ENCODE measurements at places on chromosomes 2 and 18. TPM values are rescaled to one million over a fixed set of nuclear protein-coding genes. Genes with fewer than 3 reads are reported as not detected.

NPAS2 gene
- total RNA-seq = 3.6 TPM

CAB39 gene
- total RNA-seq = 72.3 TPM

MSH2 gene
- 19.7 TPM for total RNA-seq

RGPD4 gene
- total RNA-seq = not detected

FEZ2 gene
- total RNA-seq = 64.7 TPM

TFPI gene
- total RNA-seq = 111 TPM

TMBIM1 gene
- total RNA-seq = 235 TPM

FOXD4L1 gene
- 0.17 TPM for total RNA-seq

CEP192 gene
- total RNA-seq = 32.7 TPM

GALR1 gene
- total RNA-seq = not detected

WDR7 gene
- 19.0 TPM for total RNA-seq

KCNG2 gene
- 6.4 TPM for total RNA-seq

DNA sequence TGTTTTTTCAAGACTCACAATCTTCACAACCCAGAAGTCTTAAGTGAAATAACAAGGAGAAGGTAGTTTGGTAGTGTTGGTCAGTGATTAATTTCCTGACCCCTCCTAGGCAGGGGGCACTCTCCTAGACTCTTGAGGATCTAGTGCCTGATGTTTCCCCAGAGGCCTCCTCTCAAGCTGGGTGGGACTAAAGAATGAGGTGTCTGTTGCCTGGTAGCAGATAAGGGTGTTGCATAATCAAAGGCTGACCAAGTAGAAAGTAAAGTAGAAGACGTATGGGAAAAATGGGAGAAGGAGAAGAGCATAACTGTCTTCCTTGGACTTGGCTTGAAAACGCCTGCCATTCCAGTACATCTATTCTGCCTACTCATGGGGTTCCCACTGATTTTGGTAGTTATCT is 37.8 kb downstream of the VIT start:
- DNase-seq = peak; percentile 15

GRCh38 chr18:23871410-23871809 is 143.1 kb upstream of the TTC39C start:
- peak; percentile 64 for DNase-seq

DNA sequence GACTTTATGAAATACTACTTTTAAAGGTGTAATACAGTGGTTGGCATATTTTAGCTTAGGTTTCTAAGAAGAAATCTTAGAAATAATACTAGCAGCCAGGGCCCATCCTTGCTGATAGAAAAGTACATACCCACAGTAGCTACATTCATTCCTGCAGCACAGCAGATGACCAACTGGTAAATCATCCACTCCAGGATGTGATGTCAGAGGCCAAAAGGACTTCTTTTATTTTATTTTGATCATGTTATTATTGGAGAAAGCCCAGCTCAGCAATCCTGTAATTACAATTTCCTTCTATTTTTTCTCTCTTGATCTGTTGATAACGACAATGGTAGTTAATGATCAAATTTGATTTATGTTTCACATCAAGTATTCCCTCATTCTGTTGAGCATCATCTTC is 18.0 kb upstream of the TTN start:
- DNase-seq = peak; percentile 55

DNA sequence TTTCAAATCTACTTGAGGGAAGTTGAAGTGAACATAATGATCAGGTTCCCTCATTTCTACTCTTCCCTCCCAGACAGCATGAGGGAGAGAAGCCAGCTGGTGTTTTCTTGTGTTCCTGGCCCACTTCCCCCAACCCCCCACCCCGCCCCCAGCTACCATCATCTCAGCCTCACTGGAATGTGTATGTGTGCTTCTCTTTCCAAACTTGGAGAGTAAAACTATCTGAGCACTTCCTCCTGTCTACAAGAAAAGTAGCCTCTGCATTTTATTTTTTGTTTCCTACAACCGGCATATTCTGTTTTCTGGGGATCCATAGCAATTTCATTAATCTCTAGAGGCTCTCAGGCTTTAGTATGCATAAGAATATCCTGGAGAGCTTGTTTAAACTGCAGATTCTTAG is 53.6 kb upstream of the GRHL1 start:
- peak; percentile 61 for DNase-seq

DNA sequence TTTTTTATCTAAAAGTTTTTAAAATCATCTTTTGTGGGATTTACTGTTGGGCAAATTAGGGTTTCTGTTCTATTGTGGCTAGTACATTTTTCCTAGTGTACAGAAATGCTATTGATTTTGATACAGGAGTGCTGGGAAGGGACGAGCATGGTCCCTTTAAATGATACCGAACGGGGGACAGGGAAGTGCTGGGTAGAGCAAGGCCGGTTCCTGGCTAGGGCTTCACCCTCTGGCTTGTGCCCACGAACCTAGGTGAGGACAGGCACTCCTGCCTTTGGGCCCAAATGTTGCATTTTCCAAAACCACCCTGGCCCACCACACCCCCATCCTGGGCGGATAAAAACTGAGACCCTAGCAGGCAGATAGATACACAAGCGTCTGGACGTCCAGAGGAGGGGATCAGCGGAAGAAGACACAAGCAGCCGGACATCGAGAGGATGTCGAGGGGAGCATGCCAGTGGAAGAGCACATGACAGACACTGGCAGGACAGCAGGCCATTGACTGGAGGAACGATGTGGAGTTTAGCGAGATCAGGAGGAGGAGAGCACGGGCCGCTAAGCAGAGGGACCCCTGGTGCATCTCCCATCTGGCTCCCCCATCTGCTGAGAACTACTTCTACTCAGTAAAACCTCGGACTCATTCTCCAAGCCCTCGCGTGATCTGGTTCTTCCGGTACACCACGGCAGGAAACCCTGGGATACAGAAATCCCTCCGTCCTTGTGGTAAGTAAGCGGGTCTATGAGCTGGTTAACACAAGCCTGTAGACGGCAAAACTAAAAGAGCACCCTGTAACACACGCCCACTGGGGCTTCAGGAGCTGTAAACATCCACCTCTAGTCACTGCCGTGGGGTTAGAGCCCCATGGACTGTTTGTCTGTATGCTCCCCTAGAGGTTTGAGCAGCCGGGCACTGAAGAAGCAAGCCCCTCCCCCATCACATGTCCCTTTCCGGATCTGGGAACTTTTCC is 13.5 kb upstream of the CALCRL start:
- no peak for DNase-seq

GRCh38 chr2:236045251-236046235 is 122.6 kb downstream of the GBX2 start:
- DNase-seq = no peak

- no peak for DNase-seq
Measured at GRCh38 chr2:34601561-34601960, 1002.5 kb upstream of the FAM98A start.

- no peak for DNase-seq
Measured at GRCh38 chr18:23998018-23998417, 16.5 kb upstream of the TTC39C start.

GRCh38 chr18:36485772-36486171 is 188.3 kb downstream of the FHOD3 start:
- DNase-seq = no peak

GRCh38 chr2:179263446-179264367 is 925 bp downstream of the SESTD1 start:
- peak; percentile 57 for DNase-seq

GRCh38 chr2:189517847-189518535 is 62.6 kb downstream of the SLC40A1 start:
- DNase-seq = peak; percentile 70

DNA sequence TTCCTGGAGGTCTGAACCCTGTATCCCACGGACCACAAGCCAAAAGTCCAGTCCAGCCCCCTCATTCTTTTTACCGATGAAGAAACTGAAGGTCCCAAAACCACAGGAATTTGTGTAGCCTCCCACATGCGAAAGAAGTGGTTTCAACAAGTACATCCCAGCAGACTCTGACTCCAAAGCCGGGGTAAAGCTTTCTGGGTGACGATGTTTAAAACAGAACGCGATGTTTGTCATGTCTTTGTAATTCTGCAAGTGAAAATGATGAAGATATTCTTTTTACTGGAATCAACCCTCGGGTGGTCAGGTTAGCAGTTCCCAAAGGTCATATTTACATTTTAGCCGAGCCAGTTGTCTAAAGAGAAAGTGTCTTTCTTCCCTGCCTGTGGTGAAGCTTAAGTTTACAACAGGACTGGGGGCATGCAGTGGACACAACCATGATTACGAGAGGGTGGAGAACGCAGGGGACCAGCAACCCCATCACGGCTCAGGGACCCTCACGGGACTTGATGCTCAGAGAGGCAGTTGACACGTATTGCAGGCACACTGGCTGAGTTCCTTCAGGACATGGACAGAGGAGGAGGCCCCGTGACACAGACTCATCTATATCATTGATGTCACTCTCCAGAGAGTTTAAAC is 17.8 kb upstream of the TMEM131 start:
- DNase-seq = peak; percentile 89

- DNase-seq = no peak
Measured at GRCh38 chr2:28650266-28650584, 101.4 kb upstream of the PPP1CB start.

- DNase-seq = no peak
Measured at GRCh38 chr2:4417771-4418170, 714.4 kb downstream of the DCDC2C start.

- peak; percentile 4 for DNase-seq
Measured at GRCh38 chr18:69444221-69444620, 43.5 kb downstream of the DOK6 start.

DNA sequence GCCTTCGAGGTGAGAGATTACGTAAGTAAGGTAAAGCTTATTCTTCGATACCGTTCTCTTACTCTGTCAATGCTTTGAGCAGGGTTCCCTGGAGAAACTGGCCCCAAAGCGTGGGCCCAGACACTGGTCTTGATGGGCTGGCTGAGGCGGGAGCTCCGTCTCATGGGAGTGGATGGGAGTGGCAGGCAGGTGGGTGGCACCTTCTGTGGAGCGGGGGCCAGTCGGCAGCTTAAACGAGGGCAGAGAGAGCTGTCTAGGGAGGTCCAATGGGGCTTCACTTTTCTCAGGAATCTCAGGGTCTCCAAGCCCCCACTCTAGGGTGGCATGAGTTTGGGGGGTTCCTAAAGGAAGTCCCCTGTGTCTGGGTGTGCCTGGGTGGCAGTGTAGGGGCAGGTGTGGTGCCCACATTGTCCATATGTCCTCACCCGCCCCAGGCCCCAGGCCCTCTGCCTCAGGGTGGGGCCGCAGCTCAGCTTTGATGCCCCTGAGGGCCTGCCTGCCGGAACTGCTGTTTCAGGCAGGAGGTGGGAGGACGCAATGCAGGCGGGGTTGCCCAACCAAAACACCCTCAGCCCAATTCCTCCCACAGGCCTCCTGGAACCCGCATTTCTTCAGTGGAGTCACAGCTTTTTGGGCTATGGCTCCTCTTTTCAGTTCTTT is 32.5 kb upstream of the FOSL2 start:
- DNase-seq = no peak

DNA sequence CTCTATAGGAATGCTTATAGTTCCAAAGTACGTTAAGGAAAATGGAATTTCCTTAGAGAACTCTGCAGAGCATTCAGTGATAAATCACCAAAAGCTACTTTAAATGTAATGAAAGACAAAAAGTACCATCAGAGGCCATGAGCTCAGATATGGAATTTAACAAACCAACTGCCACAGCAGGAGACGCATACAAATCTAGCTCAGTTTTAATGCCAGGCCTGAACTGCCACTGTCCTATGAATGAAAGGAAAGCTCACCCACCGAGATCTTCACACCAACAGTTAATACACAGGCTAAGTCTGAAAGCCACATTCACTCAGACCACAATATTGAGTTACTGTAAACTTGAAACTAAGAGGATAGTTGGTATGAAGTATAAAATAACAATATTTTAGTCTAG is 126.8 kb downstream of the ZNF516 start:
- no peak for DNase-seq

- no peak for DNase-seq
Measured at GRCh38 chr2:123061534-123061933, 963.6 kb upstream of the CNTNAP5 start.

DNA sequence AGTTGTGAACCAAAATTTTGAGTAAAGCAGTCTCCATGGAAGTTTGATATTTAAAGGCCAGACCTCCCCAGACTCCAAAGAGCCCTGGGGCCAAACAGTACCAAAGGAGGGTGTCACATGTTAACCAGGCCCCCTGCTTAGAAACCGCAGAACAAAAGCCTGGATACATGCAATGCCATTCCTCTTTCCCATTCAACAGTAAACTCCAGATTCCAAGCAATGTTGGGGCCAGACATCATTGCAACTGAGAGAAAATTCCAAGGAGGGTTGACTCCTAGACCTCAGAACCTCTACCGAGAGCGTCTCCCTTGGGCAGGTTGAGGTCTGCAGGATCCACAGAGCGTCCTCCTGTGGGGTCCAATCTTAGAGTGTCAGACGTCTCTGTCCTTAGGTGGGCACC is 404.4 kb upstream of the SYT4 start:
- DNase-seq = peak; percentile 8

- no peak for DNase-seq
Measured at GRCh38 chr18:72727038-72727655, 140.6 kb downstream of the NETO1 start.

- DNase-seq = no peak
Measured at GRCh38 chr2:2233171-2233826, 97.8 kb downstream of the MYT1L start.

GRCh38 chr2:176495826-176496225 is 226.6 kb downstream of the MTX2 start:
- no peak for DNase-seq

DNA sequence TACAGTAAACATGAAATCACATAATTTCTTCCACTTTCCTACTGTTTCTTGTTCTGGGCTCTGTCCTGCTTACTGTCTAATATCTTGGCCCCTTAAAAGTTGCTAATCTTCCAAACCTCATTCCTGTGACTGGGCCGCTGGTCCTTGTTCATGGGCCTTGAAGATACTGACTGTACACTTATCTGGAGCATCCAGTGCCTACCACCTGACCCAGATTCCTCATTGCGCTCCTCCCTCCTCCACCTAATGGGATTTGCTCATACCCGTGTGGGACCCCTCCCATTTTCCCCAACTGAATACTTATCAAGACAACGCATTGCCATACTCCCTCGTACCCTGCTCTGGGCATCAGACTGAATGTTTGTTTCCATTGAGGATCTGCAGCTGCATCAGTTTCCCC is 6.1 kb upstream of the IL37 start:
- DNase-seq = no peak

DNA sequence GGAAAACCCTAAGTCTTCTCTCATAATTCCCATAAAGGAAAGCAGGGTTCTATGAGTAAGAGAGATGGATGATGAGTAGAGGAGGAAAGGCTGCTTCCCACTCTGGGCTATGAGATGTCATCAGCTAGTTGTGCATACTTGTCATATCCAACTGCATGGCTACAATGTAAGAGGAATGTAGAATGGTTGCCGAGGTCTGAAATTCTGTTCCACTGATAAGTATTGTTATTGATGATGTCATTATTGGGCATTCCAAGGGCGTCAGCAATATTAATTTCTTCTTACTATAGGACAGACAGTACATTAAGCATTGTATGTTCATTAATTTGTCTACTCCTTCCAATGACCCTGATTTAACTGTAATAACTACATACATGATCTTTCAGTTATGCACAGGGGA is 88.1 kb downstream of the L3MBTL4 start:
- DNase-seq = no peak

- peak; percentile 50 for DNase-seq
Measured at GRCh38 chr2:182642328-182642727, 73.7 kb upstream of the DNAJC10 start.
